Breast epithelium (tissue), 4 donors: ENCODE measurements at places on chromosomes 11 and 22.

DNA sequence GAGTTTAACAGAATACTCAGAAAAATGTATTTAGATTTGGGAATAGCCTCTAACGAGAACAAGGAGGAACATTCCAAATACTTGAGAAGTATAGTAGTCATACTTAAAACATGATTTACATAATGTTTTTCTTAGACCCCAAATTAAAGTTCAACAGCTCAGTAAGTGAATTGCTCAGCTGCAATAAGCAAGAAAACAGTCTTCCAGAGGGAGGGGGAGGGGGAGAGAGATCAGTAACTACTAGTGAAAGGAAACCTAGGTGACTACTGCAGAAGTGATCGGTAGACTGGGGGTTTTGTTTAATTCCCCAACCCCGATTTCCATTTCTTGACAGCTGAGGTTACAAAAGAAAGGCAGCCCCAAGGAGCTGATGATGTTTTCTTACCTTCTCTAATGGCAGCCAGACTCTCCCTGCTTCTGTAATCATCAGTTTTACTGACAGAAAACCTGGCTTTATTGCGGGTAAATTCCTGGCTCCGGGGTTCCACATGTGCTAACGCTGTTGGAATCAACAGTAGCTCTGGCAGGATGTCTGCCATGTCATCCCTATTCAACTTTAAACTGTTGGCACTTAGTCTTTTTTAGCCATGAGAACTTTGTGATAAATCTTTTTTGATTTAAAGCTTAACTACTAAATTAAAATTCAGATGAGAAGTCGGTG lies 82.4 kb upstream of the BIRC3 start:
- no peaks in the 10 kb centered on the region for H3K27me3 ChIP-seq
- peaks cover under 1% of the 10 kb centered on the region for H3K4me1 ChIP-seq
- no peak overlapping the region for H3K4me3 ChIP-seq
- DNase-seq = no peak

DNA sequence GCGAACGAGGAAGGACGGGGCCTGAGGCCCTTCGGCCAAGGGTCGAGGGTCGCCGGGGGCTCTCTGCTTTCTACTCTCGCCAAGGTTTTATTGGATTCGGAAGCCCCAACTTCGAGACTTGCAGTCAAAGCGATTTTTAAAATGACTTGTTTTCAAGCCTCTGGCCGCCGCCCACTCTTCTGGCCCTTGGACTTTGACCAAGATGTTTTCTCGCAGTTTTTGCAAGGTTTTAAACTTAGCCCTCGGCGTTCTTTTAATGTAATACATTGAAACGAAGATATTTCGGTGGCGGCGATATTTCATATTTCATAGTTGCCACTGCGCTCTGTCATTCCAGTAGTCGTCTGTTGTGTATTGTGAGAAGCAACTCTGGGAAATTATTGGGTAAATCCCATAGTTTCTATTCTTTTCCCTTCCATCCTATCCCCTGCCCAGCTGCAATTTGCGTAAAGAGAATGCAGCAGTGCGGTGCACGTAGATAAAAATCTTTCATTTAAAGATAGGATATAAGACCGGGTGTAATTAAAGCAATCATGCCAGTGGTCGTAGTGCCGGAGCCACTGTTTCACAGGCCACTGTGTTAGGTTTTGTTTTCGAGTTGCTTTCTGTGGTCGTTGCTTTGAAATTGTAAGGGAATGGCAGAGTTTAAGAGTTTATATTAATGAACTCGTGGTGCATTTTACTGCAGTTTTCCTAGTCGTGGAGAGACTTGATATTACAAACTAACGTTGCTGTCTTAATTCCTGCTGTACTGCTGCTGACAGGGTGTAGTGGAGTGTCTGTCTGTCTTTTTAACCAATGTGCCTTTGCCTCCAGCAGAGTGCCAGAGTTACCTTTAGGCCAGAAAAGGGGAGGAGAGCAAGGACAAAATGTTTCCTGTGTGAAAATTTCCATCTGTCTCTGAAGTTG lies 702 bp downstream of the BIRC2 start:
- no peaks in the 10 kb centered on the region for H3K36me3 ChIP-seq
- peak overlapping the region; percentile 87 for H3K4me3 ChIP-seq
- no peaks in the 10 kb centered on the region for H3K4me1 ChIP-seq
- H3K27ac ChIP-seq = peak overlapping the region; percentile 100
- DNase-seq = no peak
- H3K27me3 ChIP-seq = no peaks in the 10 kb centered on the region

DNA sequence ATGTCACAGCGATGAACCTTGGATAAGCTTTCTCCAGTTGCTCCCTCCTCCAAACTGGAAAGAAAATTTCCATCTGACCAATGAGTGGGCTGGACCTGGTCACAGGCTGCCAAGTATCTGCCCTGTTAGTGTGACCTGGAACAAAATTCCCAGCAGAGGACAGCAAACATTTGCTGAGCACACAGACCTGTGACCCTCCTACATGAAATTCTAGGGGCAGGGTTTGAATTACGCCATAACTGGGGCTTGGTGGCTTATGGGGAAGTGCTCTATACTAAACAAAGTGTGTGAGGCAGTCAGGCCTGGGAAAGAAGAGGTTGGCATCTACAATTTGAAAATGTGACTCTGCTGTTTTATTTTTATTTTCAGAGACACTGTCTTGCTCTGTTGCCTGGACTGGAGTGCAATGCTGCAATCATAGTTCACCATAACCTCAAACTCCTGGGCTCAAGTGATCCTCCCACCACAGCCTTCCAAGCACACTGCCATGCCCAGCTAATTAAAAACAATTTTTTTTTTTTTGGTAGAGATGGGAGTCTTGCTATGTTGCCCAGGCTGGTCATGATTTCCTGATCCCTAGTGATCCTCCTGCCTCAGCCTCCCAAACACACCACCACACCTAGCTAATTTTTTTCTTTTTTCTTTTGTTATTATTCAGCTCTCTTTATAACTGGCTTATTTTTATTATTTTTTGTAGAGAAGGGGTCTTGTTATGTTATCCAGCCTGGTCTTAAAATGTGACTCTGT lies 13.6 kb upstream of the XBP1 start:
- peak overlapping the region; percentile 73 for H3K27ac ChIP-seq
- DNase-seq = no peak

GRCh38 chr22:28896611-28897010 lies 13.2 kb downstream of the ZNRF3 start:
- no peaks in the 10 kb centered on the region for H3K4me1 ChIP-seq
- peak overlapping the region; percentile 44 for H3K27ac ChIP-seq
- no peaks in the 10 kb centered on the region for H3K36me3 ChIP-seq
- DNase-seq = no peak

DNA sequence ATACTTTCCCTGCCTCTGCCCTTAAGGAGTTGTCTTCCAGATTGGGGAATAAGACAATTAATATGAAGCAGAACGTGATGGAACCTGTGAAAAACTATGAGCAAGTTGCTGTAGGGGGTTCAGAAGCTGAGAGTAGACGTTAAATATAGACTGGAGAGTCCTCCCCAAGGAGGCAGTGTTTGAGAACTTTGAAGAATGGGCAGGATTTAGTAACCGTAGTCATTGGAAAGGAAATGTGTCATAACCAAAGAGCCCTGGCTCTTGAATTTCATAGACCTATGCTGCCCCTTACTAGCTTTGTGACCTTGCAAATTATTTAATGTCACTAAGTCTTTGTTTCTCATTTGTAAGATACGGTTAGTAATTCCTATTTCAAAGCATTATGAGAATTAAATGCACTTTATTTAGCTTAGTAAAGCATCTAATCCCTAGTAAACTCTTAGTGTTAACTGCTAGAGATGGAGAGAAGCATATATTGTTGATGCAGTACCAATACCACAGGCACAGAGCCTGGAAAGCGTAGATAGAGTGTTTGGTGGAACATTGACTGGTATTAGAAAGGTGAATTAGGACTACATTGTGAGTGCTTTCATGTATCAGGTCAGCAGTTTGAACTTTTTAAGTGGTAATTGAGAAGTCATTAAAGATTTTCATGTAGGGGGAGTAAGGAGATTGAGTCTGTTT lies 54.1 kb downstream of the MCAM start:
- no peaks in the 10 kb centered on the region for H3K4me1 ChIP-seq
- no peak for DNase-seq
- H3K27me3 ChIP-seq = no peaks in the 10 kb centered on the region
- peak overlapping the region; percentile 40 for H3K27ac ChIP-seq
- no peaks in the 10 kb centered on the region for H3K36me3 ChIP-seq

DNA sequence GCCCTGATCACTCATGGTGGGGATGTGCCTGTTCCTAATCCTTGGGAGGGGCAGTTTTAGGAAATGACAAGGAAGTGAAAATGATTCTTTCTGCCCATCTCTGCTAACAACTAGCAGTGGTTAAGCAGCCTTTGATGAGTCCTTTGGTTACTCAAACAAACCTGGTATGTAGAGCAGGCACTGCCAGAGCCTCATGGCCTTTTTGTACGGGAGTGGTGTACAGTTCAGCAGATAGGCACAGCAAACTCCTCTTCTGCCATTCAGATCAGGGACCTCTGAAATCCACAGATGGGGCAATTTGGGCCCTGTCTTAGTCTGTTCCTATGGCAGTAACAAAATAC lies 66.2 kb downstream of the FZD4 start:
- H3K4me3 ChIP-seq = no peak overlapping the region
- no peaks in the 10 kb centered on the region for H3K4me1 ChIP-seq
- H3K27me3 ChIP-seq = no peaks in the 10 kb centered on the region

DNA sequence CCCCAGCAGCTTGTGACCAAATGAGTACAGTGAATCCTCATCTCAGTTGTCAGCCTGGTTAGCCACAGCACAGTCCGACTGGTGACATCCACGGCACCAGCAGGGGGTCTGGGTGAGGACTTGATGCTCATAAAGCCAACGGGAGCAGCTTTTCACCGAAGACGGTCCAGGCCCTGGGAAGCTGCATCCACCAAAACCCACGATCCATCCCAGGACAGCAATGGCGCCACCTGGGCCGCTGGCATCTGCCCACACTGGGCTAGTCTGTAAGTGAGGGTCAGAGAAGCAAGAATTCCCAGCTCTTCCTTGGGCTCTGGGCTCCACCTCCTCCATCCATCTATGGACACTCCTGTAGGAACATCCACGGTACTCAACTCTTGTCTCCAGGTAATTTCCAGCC lies 25.1 kb upstream of the FXYD6 start:
- no peaks in the 10 kb centered on the region for H3K4me1 ChIP-seq
- no peak overlapping the region for H3K4me3 ChIP-seq
- H3K27ac ChIP-seq = no peak overlapping the region
- H3K36me3 ChIP-seq = no peaks in the 10 kb centered on the region
- DNase-seq = no peak

DNA sequence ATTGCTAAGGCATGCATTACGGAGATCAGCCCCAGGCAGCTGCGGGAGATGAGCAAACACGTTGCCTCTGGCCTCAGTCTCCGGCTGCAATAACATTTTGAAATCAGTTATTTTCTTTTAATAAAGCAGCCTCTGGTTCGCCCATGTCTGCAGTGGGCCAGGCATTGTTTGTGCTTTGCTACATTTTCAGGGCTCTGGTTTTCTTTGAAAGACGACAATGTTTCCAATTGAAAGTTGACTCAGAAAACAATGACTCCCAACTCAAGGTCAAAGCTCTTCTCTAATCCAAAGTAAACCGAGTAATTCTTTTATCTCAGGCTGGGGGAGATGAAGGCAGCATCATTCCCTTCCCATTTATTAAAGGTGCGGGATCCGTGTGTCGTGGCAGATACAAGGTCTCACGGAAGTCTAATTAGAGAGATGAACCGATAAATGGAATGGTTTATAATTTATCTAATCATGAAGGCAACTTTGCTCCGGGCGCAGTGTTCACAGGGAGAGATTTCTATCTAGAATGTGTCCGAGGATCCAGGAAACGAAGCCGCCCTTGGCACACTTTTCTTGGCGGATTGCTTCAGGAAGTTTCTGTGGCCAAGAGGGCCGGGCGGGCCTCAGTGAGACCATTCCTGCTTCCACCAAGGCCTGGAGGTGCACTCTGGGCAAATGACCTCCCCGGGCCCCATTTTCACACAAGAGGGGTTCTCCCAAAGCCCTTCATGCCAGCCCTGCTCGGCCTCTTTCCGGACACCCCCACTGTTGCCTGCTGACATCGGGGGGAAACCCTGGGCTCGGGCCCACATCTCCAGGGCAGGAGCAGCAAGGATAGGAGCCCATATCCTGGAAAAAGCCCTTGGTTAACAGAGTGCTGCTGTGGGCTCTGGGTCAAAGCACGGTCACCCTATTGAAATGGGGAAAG lies 811.4 kb downstream of the BRD1 start:
- H3K27ac ChIP-seq = no peak overlapping the region
- H3K4me3 ChIP-seq = no peak overlapping the region
- peaks cover 26% of the 10 kb centered on the region for H3K27me3 ChIP-seq
- H3K4me1 ChIP-seq = no peaks in the 10 kb centered on the region
- peak; percentile 55 for DNase-seq

- DNase-seq = no peak
- H3K4me1 ChIP-seq = no peaks in the 10 kb centered on the region
- no peak overlapping the region for H3K4me3 ChIP-seq
- H3K27ac ChIP-seq = no peak overlapping the region
- H3K36me3 ChIP-seq = no peaks in the 10 kb centered on the region
- H3K27me3 ChIP-seq = no peaks in the 10 kb centered on the region
These were observed 6.6 kb upstream of the CCDC134 start for GRCh38 chr22:41793871-41794270.
